NCI-H2171 (cell line): ENCODE measurements at places on chromosomes 6 and 20.

GRCh38 chr20:59835448-59836395, 97.7 kb downstream of the SYCP2 start:
- peak; percentile 54 for DNase-seq

GRCh38 chr6:105619971-105620741, 217.3 kb upstream of the PREP start:
- no peak for DNase-seq

- DNase-seq: no peak
Measured at GRCh38 chr20:34942301-34942700, 13.3 kb downstream of the GSS start.

GRCh38 chr6:34235307-34236130, 1.2 kb upstream of the HMGA1 start:
- no peak for DNase-seq

DNA sequence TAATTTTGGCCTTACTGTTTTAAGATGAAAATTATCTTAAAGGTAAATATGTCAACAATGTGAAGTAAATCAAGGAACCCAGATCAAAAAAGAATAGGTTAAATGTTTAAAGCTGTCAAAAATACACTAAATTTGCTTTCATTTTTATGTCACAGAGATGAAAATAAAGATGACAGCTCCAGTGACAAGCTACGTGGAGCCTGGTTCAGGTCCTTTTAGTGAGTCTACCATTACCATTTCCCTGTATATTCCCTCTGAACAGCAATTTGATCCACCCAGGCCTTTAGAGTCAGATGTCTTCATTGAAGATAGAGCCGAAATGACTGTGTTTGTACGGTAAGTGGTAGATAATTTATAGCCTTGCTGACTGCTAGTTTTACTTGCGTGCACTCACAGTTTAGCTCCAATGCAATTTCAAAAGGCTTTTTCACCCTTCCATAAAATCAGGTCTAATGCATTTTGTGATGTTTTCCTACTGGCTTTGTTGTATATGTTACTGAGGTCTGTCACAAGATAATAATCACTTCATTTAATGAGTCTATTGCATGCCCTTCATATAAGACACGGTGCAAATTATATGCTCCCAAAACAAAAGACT, 1.9 kb downstream of the HEBP2 start:
- DNase-seq: no peak

DNA sequence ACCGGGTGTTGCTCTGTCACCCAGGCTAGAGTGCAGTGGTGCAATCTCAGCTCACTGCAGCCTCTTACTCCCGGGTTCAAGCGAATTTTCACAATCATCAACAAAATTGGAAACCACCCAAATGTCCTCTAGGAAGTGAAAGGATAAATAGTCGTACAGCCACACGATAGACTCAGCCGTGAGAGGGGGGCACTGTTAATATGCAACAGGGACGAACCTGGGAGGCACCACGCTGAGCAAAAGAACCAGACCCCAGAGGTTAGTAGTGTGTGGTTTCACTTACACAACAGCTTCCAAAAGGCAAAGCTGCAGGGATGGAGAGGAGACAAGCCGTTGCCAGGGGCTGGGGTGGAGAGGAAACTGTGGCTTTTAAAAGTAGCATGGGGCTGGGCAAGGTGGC, 30.1 kb upstream of the NTSR1 start:
- DNase-seq: no peak

DNA sequence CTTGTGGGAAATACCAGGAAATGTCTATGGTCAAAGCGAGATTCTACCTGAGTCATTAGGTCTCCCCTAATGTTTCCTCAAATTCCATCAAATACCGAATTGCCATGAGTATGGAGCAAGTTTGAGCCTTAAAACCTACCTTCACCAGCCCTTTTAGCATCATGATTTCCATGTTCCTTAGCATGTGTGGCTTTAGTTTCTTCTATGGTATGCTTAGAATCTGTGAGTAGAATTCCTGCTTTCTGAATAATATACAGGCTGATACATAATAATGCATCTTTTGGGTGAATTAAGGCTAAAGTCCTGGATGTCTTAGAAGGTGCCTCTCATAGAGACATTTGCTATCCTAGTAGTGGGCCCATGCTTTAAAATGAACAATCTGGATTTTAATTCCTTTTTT, 32.0 kb downstream of the TSPYL4 start:
- no peak for DNase-seq

DNA sequence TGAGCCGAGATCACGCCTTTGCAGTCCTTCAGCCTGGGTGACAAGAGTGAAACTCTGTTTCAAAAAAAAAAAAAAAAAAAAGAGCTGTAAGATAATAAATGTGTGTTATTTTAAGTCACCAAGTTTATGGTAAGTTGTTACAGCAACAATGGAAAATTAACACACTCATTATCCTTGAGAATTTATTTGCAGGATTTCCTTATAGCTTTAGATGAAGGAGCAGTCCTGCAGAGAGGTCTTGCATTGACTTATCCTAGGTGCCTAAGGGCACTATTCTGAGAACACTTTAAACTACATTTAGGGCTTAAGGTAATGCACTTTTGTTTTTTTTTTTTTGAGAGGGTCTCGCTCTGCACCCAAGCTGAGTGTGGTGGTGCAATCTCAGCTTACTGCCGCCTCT, 13.8 kb upstream of the SCAF8 start:
- no peak for DNase-seq

- no peak for DNase-seq
Measured at GRCh38 chr6:145960918-145961589, 3.1 kb downstream of the SHPRH start.

DNA sequence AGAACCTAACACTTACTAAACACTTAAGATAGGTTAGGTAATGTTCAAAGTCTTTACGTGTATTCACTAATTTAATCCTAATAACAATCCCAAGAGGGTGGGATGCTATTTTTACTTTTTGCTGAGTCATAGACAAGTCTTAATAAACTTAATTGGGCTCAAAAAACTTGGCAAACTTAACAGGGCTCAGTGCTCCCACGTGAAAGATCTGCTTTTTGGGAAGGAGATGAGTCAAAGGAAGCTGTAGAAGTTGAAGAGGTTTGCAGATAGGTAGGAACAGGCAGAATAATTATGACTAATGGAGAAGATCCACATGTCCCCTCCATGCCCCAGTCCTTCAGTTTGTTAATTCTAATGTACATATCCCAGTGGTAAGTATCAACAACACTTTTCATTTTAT, 44.5 kb upstream of the STMND1 start:
- DNase-seq: no peak

DNA sequence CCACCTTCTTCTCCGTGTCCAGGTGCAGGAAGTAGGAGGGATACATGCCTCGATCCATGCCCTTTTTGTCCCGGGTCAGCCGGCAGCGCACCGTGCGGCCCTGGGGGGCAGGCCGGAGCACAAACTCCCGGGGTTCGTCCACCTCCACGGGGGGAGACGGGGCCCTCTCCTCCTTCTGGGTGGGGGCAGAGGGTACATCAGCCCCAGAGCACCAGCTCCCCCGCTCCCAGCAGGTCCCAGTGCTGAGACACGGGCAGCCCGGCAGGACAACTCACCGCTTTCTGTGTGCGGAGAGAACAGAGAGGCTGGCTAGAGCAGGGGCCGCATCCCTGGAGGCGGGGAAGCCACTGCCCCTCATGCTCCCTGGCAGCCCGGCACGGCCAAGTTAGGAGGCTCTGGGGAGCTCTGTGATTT, 6.7 kb downstream of the TULP1 start:
- no peak for DNase-seq

DNA sequence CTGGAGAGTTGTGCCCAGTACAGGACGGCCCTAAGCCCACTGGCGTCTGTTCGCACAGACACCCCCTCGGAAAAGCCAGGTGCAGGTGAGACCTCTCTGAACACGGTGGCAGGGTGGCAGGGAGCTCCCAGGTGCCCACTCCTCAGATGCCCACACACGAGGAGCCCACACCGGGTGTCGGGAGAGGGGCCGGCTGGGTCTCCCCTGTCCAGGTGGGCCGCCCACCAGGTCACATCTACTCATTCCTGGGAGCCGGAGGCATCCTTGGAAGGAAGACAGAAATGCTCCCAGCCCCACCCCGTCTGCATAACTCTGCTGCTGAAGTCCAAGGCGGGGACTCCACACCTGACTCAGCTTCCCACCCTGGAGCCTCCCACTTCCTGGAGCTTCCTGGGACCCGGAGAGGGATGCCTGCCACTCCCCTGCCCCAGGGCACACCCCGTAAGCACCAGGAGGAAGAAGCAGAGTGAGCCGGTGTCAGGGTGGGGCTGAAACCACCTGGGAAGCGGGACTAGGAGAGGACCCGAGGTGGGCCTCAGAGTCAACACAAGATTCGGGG, 2.5 kb downstream of the SRMS start:
- no peak for DNase-seq

DNA sequence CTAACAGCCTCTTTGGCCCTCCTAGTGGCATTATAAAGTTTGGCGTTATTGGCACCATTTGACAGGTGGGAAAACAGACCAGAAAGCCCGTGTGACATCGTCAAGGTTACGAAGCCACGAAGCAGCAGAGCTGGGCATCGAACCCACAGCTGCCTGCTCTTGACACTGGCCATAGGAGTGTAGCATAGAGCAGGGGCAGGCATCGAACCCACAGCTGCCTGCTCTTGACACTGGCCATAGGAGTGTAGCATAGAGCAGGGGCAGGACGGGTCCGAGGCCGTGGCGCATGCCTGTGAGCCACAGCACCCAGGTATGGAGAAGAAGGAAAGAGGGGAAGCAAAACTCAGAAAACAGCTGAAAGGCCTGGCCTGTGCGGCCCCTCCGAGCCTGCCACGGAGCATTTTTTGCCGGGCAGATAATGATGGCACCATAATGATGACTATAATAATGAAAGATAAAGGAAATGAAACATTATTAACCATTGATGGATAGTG, 33.1 kb downstream of the CDH4 start:
- no peak for DNase-seq

- no peak for DNase-seq
Measured at GRCh38 chr20:59063358-59064213, 21.0 kb upstream of the PRELID3B start.

- no peak for DNase-seq
Measured at GRCh38 chr6:144075187-144075586, 20.2 kb downstream of the SF3B5 start.

DNA sequence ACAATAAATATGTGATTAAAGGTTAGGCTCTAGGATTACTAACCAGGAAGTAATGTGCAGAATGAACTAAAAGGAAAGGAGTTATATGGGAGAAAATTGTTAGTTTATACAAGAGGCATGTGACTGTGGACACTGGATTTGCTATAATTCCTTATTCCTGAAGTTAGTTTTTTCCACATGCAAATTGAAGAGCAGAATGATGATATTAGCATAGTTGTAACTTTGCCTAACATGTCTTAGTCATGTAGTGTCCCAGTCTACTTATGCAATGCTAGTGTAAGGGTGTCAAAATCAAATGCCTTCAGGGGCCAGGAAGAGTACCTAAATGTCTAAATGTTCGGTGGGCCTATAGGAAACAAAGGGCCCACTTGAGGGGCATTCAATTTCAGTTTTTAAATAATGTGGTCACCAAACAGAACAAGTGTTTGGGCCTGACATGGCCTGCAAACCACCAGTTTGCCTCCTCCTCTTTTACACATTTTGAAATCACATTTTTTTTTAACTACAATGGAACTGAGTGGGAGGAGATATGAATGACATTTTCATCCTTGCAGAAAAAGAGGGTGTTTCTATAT, 28.0 kb upstream of the CEP85L start:
- no peak for DNase-seq

- DNase-seq: no peak
Measured at GRCh38 chr6:17415321-17415720, 21.9 kb downstream of the CAP2 start.

DNA sequence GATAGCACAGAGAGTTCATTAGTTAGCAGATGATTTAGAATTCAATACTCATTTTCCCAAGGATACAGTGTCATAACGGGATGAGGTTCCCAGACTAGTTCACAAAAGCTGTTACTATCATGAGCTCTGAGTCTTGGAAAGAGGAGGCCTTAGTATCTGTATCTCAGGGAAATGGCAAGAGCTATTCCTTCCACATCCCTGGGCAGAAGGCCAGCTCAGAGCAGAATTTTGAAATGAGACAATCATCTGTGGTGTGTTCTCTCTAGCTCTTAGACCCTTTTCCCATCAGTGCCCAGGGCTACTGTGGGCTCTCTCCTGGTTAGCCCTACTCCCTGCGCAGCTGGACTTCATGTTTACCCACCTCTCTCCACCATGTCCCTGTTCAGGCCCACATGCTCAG, 64.5 kb downstream of the JAG1 start:
- no peak for DNase-seq

- DNase-seq: no peak
Measured at GRCh38 chr20:23021951-23022350, 13.2 kb upstream of the SSTR4 start.

DNA sequence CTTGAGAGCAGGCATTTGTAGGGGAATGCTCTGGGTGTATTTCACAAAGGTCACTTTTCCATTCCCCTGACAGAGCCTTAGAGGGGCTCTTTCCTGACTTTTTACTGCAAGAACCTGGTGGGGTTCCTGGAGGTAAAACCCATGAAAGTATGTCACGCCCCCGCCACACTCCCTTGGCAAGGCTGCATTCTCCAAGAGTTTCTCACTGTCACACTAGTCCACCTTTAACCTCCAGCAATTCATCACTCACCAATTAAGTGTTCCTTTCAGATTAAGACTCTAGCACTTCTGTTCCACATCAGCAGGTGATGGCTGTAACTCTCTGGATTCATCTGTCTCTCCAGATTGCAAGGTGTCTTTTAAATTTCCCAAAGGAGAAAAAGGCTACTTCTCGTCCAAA, 32.7 kb upstream of the NKX2-4 start:
- DNase-seq: no peak

DNA sequence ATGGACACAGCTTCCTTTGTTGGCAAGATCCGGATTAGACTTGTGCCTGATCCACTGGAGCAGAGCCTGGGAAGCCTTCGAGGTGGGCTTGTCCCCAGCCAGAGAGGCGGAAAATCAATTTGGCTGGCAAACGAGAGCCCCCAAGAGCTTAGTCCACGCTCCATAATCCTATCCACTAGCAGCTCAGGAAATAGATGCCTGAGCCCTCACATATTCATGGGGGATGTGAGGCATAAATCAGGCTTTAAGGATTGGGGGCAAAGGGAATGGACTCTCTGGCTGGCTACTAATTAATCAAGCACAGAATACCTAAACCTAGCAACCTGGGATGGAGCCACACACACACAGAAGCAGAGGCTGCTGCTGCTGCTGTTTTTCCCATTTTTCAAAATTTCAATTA, 137.9 kb downstream of the PKHD1 start:
- DNase-seq: no peak

- no peak for DNase-seq
Measured at GRCh38 chr20:53677447-53678314, 84.0 kb upstream of the ZNF217 start.

DNA sequence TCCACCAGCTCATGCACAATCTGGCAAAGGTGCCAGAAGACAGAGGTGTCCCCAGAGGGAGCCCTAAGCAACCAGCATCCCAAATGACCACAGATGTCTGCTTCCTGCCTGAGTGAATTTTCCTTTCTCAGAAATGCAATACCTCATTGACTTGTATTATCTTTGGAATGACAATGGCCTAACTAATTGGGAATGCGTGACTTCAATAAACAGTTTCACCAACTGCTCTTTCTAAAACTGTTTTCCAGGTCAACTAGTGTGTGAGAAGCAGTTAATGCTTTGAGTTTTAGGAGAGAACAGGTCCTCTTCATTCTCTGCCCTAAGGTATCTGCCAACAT, 108.9 kb upstream of the SNX9 start:
- DNase-seq: peak; percentile 72

GRCh38 chr6:138655828-138656227, 117.7 kb upstream of the CCDC28A start:
- DNase-seq: no peak

GRCh38 chr6:121994919-121995318, 404.5 kb upstream of the HSF2 start:
- no peak for DNase-seq
